ENCODE measurements at places on chromosomes 4 and X.

DNA sequence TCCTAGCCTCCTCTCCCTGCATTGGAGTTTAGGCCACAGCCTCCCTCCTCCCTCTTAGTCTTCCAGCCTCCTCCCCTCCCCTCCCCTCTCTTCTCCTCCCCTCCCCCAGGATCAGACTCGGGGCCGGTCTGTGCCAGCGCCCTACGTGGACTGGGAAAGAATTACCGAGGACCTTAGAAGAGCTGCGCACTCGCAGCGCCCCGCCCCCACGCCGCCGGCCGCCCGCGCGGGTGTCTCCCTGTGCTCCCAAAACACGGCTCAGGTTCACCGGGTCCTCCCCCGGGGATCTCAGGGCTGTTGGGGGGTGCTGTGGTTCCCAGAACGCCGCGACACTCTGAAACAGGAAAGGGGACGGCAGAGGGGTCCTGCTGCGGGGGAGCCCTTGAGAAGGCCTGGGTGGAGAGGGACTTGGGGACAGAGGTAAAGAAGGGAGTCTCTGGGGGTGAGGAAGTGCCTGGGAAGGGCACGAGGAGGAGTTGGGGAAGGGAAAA is 122.3 kb upstream of the TBL1X start:
- peak; percentile 94 for DNase-seq
- peaks cover 18% of the 10 kb centered on the region for H3K4me1 ChIP-seq
- H3K27ac ChIP-seq = no peak overlapping the region
- peaks cover 8% of the 10 kb centered on the region for H3K27me3 ChIP-seq
- no peaks in the 10 kb centered on the region for H3K36me3 ChIP-seq

- H3K27me3 ChIP-seq = no peaks in the 10 kb centered on the region
- no peaks in the 10 kb centered on the region for H3K4me1 ChIP-seq
- DNase-seq = no peak
- no peak overlapping the region for H3K27ac ChIP-seq
- H3K36me3 ChIP-seq = no peaks in the 10 kb centered on the region
These were observed 27.5 kb upstream of the PLCXD1 start for GRCh38 chrX:253451-254297.

- peaks cover 2% of the 10 kb centered on the region for H3K27me3 ChIP-seq
- H3K4me3 ChIP-seq = no peak overlapping the region
- no peak for DNase-seq
- no peaks in the 10 kb centered on the region for H3K36me3 ChIP-seq
- no peak overlapping the region for H3K27ac ChIP-seq
These were observed 87.7 kb downstream of the NAP1L3 start for GRCh38 chrX:93585661-93586060.

DNA sequence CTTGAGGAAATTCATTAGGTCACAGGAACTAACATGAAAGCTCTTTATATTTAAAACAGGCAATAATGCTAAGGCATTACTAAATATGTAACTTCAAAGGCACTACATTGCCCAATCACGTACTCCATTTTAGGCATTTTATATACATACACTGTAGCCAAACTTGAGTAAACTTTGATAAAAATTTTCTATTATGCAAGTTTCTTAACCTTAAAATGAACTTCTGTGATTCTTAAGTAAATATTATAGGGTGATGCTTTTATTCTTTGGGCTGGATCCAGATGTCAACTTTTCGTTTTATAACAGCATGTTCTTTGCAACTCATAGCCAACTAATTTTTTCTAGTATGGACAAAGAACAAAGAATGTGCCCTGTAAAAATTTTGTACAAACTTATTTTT is 28.3 kb upstream of the MAP9 start:
- no peaks in the 10 kb centered on the region for H3K36me3 ChIP-seq
- no peaks in the 10 kb centered on the region for H3K4me1 ChIP-seq
- no peak for DNase-seq
- no peak overlapping the region for H3K4me3 ChIP-seq
- H3K27ac ChIP-seq = no peak overlapping the region
- H3K27me3 ChIP-seq = no peaks in the 10 kb centered on the region

Measured in spinal cord (tissue), 10 donors.